ENCODE measurements at places on chromosomes 4 and X.

GRCh38 chr4:121642876-121643585 lies 53.7 kb downstream of the ANXA5 start:
- DNase-seq = no peak

DNA sequence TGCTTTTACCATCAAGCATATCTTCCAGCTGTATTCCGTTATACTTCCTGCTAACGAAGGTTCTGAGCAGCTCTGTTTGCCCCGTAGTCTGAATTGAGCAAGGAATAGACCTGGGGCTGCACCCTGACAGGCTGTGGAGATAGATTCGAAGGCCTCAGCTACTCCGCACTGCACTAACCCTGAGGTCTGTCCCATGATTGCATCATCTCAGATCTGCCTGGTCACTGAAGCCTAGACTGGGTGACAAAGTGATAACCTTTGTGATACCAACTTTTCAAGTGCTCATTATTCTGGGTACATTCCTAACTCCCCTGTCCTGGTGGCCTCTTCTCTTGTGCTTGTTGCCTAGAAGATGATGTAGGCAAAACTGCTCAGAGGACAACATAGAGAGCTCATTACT lies 29.9 kb upstream of the PGRMC1 start:
- DNase-seq = no peak

DNA sequence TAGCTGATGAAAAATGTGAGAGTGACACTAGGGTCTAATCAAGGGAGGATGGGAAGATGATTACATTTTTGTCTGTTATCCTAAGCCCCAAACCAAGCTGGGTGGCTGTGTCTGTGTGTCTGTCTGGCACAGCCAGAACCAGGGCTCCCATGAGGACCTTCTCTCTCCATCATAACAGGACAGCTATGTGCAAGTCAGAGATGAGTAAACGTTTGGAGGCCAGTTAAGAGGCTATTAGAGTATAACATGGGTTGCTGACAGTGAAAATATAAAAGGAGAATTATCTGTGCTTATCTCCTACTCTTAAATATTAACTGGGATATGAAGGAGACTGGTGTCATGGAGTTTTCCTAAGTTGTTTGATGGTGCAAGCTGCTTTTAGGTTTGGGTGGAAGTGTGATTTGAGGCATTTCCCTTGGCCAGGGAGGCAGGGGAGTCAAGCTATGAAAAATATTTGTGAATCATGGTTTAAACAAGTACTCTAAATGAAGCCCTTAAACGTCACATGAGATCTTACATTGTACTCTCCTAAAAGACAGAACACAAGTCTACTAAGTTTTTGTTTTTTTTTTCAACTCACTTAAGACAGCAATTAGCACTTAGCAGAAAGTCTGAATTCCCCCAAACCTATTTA lies 156.2 kb downstream of the ENOX2 start:
- no peak for DNase-seq

GRCh38 chr4:14284578-14284977 lies 657.1 kb upstream of the BOD1L1 start:
- no peak for DNase-seq

- no peak for DNase-seq
Observed at GRCh38 chr4:89022426-89023128, 34.4 kb downstream of the FAM13A start.

DNA sequence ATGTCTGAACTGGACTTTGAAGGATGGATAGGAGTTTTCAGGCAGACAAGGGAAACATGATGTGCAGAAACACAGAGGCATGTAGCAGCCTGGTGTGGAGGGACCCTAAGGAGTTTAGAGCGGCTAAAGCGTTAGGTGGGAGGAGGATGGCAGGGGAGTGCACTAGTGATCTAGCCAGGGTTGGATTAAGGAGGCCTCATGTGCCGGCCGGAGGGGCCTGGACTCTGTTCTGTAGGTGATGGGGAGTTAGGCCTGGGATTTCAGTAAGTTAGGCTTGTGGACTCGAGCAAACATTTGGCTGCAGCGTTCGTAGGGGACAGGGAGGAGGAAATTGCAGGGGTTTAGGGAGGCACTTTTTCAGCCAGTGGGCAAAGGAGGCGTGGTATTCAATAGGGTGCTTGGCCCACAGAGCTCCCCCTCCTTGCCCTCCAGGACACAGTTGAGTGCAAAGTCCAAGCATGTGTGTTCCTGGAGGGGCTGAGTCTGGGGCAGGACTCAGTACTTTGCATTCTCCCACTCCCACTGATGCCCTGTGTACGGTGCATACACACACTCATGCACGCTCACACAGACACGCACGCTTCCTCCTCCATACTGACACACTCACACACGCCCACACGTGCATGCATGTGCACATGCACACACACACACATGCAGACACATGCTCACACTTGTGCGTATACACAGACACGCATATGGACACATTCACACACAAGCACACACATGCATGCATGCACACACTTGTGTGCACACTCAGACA lies 18.6 kb downstream of the PSAPL1 start:
- no peak for DNase-seq

GRCh38 chrX:36983831-36984230 lies 24.3 kb upstream of the FAM47C start:
- no peak for DNase-seq

GRCh38 chr4:83316459-83317165 lies 18.0 kb downstream of the HPSE start:
- no peak for DNase-seq

DNA sequence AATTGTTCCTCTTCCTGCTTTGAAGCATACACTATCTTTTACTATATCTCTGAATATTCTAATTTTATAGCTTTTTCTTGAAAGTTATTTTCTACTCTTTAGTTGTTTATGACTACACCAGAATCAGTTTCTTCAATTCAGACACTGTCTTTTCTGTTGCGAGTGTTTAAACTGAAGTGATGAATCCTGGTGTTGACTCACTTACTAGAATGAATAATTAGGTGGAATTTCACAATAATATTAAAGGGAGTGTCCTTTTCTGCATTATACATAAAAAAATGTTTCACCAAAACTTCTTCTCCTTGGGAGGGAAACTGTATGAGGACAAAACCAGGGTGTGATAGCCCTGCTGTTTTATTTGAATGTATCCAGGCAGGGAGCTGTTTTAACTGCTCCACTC lies 1383.1 kb downstream of the C4orf33 start:
- DNase-seq = no peak

DNA sequence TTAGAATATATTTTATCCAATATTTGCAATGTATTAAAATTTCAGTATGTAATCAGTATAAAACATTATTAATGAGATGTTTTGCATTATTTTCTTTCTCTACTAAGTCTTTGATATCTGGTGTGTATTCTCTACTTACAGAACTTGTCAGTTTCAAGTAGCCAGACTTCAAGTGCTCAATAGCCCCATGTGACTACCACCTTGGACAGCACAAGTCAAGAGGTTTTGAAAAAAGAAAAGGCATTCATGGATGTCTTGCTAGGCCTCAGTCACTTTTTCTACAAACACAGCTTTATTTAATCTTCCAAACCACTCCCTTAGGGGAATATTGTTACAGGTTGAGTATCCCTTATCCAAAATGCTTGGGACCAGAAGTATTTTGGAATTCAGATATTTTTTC lies 189.4 kb downstream of the QDPR start:
- DNase-seq = no peak

GRCh38 chr4:3010998-3011397 lies 47.6 kb downstream of the GRK4 start:
- no peak for DNase-seq

- DNase-seq = no peak
Observed at GRCh38 chrX:39931529-39932282, 166.1 kb downstream of the BCOR start.

GRCh38 chrX:65587616-65588526 lies 53.3 kb upstream of the LAS1L start:
- DNase-seq = no peak

DNA sequence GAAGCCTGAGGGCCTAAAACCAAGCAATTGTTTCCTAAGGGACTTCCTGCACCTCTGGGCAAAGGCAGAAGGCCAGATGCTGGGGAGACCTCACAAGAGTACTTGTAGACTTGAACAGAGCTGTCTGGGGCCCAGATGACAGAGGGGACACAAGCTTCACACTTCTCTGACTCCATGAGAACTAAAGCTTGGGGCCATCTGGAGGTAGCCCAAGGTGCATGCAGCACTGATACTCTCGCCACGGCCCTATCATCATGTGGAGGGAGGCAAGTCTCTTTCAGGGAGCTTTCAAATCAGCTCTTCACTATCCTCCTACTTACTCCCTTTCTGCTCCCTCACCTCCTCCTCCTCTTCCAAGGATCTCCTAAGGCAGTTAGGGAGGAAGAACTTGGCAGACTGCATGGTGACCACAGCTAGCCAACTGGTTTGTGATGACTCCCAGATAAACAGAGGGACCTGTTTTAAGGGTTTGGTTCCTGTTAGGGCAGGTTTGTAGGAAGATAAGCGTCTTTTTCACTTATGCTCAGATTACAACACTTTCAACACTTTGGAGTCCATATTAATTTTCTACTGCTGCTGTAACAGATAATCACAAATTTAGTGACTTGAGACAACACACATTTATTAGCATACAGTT lies 23.8 kb downstream of the MSL3 start:
- no peak for DNase-seq

GRCh38 chrX:22541926-22542325 lies 269.2 kb downstream of the CBLL2 start:
- no peak for DNase-seq

DNA sequence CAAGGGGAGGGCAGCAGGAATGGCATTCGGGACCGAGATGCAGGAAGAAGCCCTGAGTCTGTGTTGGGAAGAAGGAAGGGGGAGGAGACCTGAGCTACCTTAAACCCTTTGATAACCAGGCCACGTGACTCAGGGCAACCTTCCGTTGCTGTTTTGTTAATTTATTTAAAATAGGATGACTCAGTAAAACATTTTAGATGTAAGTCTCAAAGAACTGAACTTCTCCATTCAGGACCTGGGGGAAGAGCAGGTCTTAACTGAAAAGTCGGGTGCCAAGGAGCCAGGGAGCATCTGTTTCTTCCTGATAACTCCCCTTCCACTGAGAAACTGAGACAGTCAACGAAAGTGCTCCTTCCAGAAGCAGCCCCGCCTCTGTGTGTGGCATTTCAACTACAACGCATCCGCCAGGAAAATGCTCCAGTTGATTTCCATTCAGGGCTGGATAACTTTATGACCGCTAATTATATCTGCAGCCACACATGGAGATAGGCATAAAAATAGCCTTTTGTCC lies 88.0 kb downstream of the IRF2 start:
- no peak for DNase-seq

- DNase-seq = no peak
Observed at GRCh38 chr4:128006592-128006991, 41.4 kb downstream of the ABHD18 start.

DNA sequence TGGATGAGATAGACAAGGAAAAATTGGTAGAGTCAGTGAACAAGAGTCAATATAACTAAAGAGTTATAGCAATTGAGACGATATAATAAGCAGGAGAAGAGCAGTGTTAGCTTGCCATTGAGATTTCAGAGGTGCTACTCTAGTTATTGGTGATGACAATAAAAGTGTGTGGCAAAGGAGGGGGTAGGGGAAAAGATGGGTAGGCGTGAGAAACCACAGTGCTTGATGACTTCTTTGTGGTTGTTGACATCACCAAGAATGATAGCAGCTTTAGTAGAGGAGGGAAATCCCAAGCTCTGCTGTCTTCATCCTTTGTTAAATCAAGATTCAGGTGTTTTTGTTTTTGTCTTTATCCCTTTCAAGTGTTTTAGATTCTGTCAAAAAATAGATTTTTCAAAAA lies 179.9 kb upstream of the PPP3CA start:
- DNase-seq = peak; percentile 64
